ENCODE measurements at places on chromosomes 1 and 21.

- no peak for DNase-seq
Observed at GRCh38 chr1:162279136-162279498, 97.5 kb downstream of the SPATA46 start.

DNA sequence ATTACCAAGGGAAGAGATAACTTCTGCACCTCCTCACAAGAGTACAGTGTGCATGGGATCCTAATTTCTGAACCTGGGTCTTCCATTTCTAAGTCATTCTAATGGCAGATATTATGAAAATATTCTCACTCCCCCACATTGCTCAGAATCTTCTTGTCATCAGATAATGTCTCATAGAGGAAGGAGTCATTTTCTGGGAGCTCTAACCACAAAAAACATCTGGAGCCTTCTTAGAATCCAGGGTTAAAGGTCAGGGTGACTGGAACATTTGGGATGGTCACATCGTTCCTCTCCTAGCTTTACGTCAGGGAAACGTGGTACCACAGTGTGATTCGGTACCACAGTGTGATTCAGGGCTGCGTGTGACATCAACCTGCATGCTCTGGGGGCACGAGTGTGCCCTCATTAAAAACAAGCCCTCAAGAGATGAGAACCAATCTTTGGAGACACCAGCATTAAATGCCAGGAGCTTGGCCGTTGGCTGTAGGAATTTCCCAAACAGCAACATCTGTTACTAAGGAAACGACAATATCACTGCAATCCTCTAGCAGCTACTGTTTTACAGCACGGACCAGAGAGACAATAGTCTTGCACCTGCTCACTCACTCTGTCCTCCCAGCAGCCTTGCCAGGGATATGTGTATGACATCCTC is 179.1 kb downstream of the PSMG1 start:
- no peak for DNase-seq

GRCh38 chr1:54273092-54273794 is 73.3 kb downstream of the MRPL37 start:
- DNase-seq = no peak

DNA sequence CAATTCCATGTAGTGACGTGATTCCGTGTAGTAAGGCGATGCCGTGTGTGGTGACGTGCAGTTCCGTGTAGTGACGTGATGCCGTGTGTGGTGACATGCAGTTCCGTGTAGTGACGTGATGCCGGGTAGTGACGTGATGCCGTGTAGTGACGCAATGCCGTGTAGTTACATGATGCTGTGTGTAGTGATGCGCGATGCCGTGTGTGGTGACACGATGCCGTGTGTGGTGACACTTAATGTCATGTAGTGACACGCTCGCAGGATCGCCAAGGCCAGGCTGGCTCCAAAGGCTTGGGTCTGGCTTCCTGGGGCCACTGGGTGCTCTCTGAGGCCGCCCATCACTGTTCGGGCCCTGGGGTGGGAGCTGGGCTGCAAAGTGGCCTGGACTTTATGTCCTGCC is 14.2 kb downstream of the COL18A1 start:
- no peak for DNase-seq

DNA sequence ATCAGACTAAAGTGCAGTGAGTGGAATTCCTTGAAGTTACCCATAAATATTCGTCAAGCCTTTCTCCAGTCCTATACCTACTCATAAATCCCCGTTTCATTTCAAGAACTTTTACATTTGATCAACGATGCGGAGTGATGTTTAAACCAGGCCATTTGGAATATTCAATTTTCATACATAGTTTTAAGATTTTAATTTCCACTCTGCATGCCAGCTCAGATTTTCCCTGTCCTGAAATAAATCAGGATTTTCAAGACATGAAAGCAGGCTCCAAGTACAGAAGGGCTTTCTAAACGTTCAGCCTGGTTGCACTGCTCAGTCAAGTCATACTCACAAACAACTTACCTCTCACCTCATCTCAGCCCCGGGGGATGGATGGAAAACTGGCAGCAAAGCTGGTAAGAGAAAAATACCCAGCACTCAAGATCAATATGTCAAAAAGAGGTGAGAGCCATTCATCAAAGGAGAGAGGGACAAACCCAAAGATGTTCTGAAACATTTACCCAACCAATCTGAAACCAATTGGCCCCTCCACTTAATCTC is 418.5 kb downstream of the PLPP3 start:
- DNase-seq = no peak

GRCh38 chr21:15776818-15777217 is 47.0 kb downstream of the USP25 start:
- no peak for DNase-seq

DNA sequence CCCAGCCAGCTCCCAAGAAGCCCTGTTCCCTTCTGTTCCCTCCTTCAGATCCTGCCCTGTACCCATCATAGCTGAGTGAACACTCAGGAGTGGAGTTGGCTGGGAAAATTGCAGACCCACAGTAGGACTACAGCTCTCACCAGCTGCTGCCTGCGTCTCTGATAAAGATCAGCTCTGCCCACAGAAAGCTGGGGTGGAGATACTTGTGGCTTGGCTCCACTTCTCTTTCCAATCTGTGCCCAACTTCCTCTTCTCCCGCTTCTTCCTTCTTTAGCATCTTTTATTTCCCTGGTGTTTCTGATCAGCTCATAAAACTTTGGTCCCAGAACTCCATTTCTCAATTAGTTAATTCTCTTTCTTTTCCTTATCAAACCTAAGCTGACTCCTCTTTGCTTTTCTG is 5.5 kb upstream of the CD1A start:
- no peak for DNase-seq

Data from CD4-positive, alpha-beta T cell treated with Interleukin-10 for 1 hour (primary cell).